ENCODE measurements at places on chromosomes 1 and 21.

DNA sequence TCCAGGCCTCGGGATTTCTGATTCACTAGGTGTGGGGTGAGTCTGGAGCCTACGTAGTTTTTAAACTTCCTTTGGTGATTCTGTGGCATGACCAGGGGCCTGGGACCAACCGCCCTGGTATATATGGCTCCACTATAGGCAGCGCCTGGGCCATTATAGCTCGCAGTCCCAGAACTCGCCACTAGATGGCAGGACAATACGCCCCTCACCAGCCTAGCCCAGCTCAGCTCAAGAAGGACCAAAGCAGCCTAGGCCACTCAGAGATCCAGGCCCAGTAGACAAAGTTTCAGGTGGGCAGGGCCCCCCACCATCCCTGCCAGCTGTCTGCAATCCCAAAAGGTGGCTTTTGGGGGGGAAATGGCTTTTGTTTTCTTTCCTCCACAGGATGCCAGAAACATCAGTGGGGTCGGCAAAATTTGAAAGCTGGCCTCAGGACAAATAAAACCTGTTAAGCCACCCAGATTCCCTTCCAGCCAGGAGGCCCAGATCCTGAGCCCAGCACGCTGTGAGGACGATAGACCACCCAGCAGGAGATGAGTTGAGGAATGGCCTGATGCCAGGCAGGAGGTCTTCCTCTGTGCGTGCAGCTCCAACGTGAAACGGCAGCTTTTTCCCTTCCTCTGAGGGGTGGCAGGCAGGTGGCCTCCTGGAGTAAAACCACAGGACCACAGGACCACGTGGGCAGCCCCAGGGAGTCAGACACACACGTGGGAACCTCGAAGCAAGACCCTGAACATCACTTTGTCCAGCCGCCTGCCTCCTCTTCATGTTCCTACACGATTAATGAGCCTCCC is 24.8 kb upstream of the TMEM51 start:
- DNase-seq, result peak; percentile 85

GRCh38 chr1:4636644-4637380 is 17.6 kb upstream of the AJAP1 start:
- no peak for DNase-seq

GRCh38 chr1:199168888-199169585 is 530.2 kb downstream of the PTPRC start:
- DNase-seq, result no peak

DNA sequence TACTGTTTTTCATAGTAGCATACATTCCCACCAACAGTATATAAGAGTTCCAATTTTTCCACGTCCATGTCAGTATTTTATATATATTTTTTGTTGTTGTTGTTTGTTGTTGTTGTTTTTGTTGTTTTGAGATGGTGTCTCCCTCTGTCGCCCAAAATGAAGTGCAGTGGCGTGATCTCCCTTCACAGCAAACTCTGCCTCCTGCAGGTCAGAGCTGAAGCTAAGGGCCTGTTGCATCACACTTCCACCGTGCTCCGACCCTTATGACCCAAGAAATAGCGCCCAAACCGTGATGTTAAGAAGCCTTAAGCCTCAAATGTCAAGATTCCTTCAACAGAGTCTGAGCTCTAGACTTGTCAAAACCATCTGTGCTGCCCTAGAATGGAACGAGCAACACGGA is 2032.3 kb downstream of the MRPL39 start:
- DNase-seq, result no peak

DNA sequence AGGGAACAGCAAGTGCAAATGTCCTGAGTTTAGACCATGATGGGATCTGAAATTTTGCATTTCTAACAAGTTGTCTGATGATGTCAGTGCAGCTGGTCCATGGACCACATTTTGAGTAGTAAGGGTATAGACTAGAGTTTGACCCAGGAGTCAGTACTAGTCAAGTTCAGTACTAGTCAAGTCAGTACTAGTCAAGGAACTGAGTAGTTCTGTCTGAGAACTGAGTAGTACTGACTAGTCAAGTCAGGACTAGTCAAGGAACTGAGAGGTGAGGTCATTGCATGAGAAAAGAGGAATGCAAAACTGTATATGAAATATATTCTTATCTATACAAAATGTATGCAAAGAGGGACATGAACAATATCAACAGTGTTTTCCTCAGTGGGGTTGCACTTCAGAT is 34.1 kb downstream of the TSEN15 start:
- DNase-seq, result no peak

- DNase-seq, result no peak
Measured at GRCh38 chr1:38585971-38586370, 273.6 kb downstream of the RRAGC start.

DNA sequence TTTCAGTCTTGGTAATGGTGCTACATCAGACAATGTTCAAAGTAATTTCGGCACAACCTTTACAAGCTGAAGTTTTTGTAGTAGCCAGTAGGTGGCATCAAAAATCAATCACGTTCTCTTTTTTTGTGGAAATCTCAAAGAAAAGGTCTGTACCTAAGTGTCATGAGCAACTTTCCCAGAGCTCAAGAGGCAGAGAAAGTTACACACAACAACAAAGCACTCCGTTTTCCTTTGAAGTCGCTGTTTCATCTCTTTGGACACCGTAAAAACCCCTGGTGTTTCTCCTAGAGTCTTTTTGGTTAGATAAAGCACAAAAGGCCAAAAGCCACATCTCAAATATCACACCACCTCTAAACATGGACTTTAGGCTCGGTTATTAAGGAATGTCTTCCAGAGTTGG is 131.6 kb downstream of the LHX8 start:
- DNase-seq, result peak; percentile 5

- DNase-seq, result no peak
Measured at GRCh38 chr1:5311147-5311546, 656.7 kb downstream of the AJAP1 start.

DNA sequence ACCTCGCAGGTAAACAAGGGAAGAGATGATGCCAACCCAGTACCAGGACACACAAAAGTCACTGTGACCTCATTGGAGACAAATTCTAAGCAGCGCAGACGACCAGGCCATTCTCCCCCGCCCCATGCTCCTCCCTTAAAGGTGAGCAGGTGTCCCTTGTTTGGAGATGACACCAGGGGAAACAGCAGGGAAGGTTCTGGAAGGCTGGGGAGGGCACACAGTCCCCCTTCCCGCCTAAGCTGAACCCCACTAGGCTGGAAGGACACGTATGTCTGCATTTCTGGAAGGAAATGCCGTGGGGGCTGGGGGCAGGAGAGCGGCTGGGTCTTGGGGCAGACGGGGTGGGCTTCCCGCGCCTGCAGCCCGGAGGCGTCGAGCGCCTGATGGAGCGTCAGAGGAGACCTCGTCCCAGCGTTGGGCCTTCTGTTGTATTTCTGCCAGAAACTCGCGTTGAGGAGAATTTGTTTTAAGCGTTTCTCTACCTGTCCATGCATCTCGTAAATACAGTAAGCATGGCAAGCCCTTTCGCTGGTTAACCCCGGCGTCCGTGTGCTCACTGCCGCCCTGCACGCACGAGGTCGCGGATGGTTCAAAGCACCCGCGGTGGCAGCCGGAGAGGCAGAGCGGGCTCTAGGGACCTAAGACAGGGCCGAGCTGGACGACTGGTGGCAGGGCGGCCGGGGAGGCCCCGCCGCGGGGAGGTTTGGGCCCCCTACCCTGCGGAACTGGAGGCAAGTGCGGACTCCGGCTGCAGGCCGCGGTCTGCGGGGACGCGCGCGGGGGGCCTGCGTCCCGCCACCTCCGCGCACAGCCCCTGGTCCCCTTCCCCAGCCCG is 1.2 kb upstream of the LHX4 start:
- DNase-seq, result peak; percentile 66

DNA sequence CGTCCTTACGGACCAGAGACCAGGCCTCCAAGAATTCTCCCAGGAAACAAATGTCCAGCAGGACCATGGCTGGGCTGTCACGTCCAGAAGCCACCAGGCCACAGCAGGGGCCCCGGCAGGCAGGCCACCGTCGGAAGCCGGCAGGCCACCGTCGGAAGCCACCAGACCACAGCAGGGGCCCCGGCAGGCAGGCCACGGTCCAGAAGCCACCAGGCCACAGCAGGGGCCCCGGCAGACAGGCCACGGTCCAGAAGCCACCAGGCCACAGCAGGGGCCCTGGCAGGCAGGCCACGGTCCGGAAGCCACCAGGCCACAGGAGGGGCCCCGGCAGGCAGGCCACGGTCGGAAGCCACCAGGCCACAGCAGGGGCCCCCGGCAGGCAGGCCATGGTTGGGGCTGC is 67.0 kb upstream of the PDE9A start:
- no peak for DNase-seq

GRCh38 chr1:207644852-207645634 is at the start of gene CR1L:
Gene CR1L (plus strand): TSS chr1:207645133. CDS start chr1:207645234, 101 bp downstream.
- no peak for DNase-seq
